Epithelial cell of esophagus (primary cell): ENCODE measurements at places on chromosomes 1 and 21.

- peak; percentile 44 for DNase-seq
These were observed 16.2 kb upstream of the TSNAX start for GRCh38 chr1:231512147-231512698.

DNA sequence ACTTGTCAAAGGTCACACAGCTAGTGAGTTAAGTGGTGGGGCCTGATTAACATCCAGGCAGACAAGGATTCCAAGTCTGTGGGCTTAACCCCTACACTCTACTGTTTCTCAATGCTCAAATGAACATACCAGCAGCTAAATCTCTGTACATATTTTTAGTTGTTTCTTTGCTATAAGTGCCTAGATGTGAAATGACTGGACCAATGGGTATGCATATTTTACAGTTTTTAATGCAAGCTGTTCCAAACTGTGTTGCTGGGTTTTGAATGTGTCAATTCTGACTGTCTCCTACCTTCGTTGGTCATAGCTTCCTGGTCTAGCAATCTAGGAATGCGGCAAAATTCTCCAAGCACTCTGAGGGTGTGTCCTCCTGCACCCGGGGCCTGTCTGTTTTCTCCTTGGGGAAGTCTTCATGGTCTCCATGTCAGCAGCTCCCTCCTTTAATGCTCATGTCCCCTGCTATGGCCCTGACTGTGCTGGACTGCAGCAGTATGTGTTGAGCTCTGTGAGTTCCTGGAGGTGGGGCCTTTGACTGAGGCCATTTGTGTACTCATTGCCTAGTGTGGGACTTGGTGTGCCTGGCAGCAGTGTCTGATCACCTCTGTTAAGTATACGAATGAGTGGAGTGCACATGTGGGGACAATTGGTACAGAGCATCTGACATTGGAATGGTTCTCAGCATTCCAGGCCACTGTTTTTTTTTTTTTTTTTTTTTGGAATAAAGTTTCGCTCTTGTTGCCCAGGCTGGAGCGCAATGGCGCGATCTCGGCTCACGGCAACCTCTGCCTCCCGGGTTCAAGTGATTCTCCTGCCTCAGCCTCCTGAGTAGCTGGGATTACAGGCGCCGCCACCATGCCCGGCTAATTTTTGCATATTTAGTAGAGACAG lies 72.9 kb upstream of the SLC2A1 start:
- DNase-seq, result peak; percentile 38

- DNase-seq, result no peak
These were observed 83.1 kb downstream of the WDR3 start for GRCh38 chr1:118012515-118013124.

GRCh38 chr1:37159102-37159501 lies 124.8 kb upstream of the GRIK3 start:
- no peak for DNase-seq

DNA sequence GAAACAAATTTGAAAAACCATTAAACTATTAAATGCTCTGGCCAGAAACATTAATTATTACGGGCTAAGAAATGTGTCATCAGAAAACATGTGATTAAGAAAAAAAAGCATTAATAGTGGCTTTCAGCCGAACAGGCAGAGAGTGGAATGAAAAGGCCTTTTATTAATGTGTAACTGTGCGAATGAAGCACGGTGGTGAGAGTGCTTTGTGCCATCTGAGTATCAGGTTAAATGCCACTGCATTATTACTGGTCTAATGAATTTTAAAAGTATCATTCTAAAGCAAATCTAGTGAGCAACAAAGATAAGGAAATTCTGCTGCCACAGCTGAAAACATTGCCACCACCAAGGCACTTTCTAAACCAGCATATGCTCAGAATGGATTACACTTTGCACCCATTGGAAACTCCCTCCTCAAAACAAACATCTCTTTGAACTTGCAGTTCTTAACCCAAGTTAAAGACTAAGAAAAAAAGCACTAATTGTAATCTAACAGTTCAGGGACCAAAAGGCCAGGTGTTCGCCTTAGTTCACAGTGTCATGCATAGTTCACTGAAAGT lies 30.0 kb upstream of the SSX2IP start:
- no peak for DNase-seq

- DNase-seq, result no peak
These were observed 147.5 kb downstream of the CACNA1E start for GRCh38 chr1:181630838-181631237.

DNA sequence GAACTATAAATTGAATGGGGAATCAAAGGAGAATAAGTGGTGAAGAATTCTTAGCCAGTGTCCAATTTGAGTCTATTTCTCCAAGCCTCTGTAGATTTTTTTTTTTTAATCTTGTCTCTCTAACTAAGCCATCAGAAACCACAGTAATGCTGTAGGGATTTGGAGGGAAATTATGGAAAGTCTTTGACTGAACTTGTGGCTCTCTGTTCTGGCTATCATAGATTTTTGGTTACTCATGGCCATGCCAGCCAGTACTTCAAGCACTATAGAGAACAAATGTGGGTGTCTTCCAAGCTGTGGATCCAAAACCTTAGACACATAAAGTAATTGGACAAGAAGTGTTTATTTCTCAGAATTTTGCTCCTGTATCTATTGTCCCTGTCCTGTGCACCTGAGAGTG lies 147.9 kb downstream of the LRRC40 start:
- no peak for DNase-seq

DNA sequence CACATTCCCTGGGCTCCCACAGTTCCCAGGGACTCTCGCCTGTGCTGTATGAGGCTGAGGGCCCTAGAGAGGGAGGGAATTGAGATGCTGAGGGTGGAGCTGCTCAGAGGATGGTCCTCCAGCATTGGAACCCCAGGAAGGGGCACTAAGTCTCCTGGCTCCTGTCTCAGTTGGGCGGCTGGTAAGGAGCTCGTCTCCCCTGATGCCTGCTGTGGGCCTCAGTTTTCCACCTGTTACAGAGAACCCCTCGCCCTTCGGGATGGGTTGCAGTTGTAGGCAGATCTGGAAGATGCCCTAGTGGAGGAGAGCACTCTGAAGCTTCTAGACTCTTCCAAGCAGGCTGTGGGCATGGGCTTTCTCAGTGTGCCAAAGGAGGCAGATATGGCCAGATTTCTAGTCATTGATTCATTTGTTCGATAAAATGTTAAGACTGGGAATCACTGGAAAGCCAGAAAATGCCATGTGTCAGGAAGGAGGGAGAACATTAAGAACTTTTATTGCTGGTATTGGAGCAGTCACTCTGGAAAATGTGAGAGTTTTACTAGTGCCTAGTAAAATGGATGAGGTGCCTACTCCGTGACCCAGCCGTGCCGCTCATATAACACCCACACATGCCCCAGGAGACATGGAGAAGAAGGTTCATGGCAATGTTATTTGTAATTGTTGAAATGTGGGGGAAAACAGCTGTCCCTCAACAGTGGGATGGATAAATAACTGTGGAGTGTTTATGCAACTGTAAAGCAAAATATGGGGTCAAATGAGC lies 828 bp upstream of the MYBPH start:
- no peak for DNase-seq

GRCh38 chr1:205782627-205783432 lies 7.5 kb upstream of the RAB29 start:
- DNase-seq, result no peak

GRCh38 chr1:201032408-201032807 lies 8.9 kb upstream of the KIF21B start:
- DNase-seq, result no peak

DNA sequence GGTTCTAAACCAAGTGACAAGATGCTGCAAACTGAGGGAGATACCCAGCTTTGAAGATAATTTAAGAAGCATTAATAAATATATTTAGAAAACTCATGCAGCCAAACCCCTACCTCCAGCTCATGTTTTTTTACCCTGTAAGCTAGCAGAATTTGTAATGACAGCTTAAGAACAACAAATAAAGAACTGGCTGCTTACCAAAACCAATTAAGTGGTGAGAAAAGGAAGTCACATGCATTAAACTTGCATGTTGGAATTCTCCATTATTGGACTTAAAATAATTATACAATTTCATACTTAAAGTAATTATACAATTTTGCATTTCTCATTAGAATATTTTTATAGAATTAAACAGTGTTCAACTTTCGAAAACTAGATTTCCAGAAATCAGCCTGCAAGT lies 75.6 kb upstream of the CNIH3 start:
- no peak for DNase-seq

GRCh38 chr1:242435200-242435599 lies 89.3 kb downstream of the PLD5 start:
- DNase-seq, result no peak

DNA sequence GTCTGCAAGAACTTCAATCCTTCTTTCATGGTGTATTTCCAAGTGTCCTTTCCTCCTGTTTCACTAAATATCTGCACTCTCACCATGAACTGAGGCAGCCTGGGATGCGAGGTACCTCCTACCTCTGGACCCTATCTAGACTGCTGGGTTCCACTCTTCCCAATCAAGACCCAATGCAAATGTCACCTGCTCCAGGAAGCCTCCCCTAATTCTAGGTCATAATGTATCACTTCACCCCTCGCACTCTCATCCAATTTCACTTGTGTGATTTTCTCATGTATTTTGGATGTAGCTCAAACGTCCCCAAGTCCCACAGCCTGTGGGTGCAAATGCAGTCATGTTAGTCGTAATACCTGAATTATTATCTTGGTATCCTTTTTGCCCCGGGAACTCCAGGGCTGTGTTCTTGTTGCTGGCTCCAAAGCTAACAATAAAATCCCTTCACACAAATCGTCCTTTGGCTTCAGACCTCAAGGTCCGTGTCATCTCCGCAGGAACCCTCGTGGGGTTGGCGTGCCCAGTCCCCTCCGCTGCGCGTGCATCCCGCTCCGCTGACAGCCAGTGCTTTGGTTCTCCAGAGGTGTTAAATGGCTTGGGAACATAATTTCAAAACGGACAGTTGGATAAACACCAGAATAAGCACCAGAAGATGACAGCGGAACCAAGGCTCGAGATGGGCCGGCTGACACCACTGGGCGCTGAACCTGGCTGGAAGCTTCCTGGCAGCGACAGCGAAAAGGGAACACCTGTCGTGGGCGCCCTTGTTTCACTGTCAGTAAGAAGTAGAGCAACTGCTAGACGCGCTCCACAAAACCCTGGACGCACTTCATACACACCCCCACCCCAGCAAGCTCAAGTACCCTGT lies 1.0 kb upstream of the BACH1 start:
- no peak for DNase-seq

- no peak for DNase-seq
These were observed 330.0 kb downstream of the PTPRC start for GRCh38 chr1:198968866-198969265.

DNA sequence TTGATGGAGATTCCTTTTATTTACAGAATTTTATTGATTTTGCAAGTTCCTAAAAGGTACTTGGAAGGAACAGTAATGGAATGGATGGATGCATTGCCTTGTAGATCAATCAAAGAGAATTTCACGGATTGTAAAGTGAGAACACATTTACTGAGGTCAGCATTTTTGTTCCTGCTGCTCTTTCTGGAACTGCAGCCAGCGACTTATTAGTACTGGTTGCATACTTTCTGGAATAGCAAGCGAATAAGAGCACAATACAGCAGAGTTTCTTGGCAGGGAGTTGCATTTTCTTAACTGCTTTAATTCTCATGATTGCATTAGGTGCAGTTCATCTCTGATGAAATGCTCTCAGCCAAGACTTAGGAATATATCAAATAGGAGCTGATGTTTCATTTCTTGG lies 106.1 kb upstream of the CHODL start:
- no peak for DNase-seq

DNA sequence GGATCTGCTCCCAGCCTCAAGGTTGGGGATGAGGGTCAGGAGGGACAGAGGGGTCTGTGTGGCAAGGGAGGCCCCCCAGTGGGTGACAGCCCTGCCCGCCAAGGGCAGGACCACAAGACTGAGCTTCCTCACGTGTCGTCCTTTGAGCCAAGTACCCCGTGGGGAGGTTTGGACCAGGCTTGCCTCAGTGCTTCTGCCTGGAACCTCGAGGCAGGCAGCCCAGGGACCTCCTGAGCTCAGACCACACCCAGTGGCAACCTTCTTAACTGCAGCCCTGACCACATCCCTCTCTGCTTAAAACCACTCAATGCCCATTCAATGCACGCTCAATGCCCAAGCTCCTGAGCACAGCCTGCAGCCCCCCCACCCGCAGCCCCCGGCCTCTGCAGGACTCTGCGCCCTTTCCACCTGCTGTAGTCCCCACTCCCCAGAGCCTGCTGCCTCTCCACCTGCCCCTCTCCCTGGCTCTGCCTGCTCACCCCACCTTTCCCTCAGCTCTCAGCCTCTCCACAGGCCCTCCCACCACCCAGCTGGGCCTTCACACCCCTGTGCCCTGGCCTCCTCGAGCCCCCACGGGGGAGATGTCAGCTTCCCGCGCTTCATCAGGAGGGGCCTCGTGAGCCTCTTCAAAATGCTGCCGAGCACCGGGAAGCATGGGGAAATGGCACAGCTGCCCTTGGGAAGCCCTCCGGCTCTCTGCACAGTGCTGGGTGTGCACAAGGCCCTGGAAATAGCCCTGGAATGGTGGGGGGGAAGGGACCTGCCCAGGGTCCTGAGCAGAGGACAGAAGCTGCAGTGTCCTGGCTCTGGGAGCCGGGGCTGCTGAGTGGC lies 129.3 kb upstream of the VAMP3 start:
- DNase-seq, result no peak

DNA sequence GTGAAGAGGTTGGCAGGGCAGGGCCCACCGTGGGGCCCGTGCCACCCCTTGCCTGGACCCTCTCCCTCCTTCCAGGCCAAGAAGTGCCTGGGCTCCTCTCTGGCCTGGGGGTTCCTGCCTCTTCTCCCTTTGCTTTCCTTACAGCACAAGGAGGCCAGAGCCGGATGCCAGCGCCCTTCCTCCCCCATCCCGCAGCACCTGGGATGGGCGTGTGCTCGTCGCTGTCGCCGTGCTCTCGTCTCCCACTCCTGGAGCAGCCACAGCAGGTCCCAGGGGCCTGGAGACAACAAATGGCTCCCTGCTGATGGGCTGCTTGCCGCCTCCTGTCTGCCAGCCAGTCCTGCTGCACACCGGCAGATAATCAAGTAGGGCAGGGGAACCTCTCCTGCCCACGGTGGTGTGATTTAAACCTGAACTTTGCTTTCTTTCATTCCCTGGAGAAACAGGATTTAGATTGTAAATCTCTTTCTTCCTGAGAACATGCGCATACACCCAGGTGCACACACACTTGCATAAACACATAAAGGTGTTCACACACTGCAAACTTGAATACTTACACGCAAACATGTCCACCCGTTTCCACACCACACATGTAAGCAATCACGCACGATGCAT lies 50.8 kb upstream of the POU3F1 start:
- DNase-seq, result no peak

GRCh38 chr1:163730411-163730821 lies 408.7 kb downstream of the NUF2 start:
- DNase-seq, result no peak

DNA sequence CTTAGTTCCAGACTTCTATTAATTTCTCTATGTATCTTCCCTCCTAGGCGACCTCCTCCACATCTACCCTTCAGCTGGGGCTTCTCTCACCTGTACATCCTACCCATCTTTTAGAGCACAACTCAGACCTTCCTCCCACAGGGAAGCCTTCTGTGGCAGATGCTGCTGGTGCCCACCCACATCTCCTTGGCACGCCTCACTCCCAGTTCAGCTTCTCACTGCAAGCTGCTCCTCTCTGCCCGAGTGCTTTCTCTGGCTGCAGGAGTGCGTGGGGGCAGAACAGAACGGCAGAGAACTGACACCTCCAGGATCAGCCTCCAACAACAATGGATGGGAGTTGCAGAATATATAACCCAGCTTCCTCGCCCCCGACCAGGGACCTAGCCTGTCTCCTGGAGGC lies 36.5 kb downstream of the ZBTB18 start:
- DNase-seq, result no peak

GRCh38 chr1:156078728-156079127 lies 3.5 kb downstream of the MEX3A start:
- no peak for DNase-seq

- DNase-seq, result no peak
These were observed 34.5 kb downstream of the RAB3B start for GRCh38 chr1:51955797-51956527.
